CD4-positive, alpha-beta T cell treated with Interleukin-17A for 1 hour (primary cell): ENCODE measurements at places on chromosomes 1 and 21.

GRCh38 chr1:5617179-5617520 is 375.1 kb downstream of the NPHP4 start:
- DNase-seq: no peak

DNA sequence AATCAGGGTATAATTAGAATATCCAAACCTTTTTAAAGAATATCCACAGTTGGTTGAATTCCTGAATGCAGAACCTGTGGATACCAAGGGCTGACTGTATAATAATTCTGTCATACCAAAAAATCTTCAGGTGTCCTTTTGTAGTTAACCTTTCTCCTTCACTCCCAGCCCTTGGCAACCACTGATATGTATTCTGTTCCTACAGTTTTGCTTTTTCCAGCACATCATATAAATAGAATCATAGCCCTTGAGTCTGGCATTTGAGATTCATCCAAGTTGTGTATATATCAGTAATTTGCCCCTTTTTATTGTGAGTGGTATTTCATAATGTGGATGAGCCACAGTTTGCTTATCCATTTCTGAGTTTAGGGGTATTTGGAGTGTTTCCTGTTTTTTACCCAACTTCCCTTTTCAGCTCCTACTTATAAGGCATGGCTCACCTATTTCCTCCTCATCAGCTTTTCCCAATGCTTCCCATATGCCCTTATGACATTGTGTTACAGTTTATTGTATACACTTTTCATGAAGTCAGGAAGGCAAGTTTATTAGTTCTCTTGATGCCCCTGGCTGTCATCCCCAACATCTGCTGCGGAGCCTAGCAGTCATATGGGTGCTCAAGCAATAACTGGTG is 35.0 kb upstream of the AGO1 start:
- no peak for DNase-seq

GRCh38 chr1:36008546-36009197 is 75.2 kb upstream of the TEKT2 start:
- no peak for DNase-seq

GRCh38 chr1:112618721-112619517 is at the start of gene ST7L:
ST7L (minus strand) TSS chr1:112619141; CDS start chr1:112619113, 28 bp downstream.
- peak; percentile 67 for DNase-seq

GRCh38 chr1:26788515-26788785 is 700 bp downstream of the PIGV start:
- DNase-seq: no peak

DNA sequence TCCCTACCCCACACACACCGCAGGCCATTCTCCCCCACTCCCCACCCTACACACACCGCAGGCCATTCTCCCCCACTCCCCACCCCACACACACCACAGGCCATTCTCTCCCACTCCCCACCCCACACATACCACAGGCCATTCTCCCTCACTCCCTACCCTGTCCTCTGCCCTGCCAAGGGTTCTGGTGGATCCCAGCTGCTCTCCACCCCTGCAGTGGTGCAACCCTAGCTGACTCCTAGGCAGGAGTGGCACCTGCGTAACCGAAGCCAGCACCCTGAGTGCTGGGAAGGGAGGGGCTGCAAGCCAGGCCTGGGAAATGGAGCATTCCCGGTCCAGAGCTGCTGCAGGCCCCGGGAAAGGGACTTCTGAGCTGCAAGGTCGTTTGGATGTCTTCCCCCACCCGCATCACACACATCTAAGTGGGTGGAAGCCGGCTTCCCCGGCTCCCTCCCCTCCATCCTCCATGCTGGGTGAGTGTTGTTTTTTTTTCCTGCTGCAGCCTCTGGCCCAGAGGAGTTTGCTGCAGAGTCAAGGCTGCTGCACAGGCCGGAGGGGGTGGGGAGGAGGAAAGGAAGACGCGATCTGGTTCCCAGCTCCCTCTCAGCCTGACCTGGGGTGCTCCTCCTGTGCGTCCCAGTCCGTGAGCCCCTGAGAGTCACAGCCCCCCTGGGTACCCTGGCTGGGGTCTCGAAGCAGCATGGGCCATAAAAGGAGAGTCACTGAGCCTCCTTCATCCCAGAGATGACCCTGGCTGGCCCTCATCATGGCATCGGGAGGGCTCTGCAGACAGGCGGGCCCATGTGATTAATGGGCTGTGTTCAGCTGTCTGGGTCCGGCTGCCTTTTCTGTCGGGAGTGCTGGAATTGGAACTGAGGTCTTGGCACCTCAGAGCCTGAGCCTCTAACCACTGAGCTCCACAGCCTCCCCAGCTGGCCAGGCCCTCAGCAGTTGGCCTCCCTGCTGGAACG is 16.1 kb downstream of the H6PD start:
- no peak for DNase-seq

- no peak for DNase-seq
Measured at GRCh38 chr1:54163051-54163450, 10.3 kb upstream of the CDCP2 start.

DNA sequence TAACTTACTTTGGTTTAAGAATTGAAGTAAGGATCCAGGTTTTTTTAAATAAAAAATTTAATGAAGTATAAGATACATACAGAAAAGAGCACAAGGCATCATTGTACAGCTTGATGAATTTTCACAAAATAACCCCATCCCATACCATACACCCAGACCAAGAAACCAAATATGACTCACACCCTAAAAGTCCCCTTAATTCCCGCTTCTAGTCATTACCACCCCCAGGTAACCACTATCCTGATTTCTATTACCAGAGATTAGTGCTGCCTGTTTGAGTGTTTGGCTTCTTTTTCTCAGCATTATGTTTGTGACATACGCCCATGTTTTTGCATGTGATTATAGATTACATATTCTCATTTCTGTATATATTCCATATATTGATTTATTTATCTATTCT is 98.5 kb upstream of the HIVEP3 start:
- no peak for DNase-seq

GRCh38 chr1:181141431-181141910 is 53.0 kb downstream of the IER5 start:
- DNase-seq: peak; percentile 27

GRCh38 chr1:40532844-40533424 is 1.5 kb downstream of the ZNF684 start:
- DNase-seq: peak; percentile 57

- no peak for DNase-seq
Measured at GRCh38 chr1:37634244-37634991, at the start of gene RSPO1. RSPO1 (minus strand) TSS chr1:37634892; CDS start chr1:37629661, 5,231 bp downstream.

- no peak for DNase-seq
Measured at GRCh38 chr1:147798731-147799130, 38.3 kb upstream of the GJA5 start.

- no peak for DNase-seq
Measured at GRCh38 chr1:112540226-112540794, 31.5 kb downstream of the WNT2B start.

DNA sequence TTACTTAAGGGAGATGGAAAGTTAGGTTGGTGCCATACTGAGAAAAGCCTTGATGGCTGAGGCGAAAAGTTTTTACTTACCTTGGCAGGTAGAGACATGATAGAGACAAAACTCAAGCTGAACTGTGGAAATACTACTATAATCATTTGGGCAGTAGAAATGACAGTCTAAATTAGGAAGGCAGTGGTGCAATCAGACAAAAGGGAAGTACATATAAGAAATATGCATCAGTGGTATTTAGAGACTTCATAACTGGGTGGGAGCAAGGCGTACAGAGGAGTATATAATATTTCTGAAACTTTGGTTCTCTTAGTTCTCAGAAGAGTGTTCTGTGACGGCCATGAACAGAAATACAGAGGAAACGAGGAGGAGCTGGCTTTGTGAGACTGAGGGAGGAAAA is 2.4 kb upstream of the CEP350 start:
- no peak for DNase-seq

DNA sequence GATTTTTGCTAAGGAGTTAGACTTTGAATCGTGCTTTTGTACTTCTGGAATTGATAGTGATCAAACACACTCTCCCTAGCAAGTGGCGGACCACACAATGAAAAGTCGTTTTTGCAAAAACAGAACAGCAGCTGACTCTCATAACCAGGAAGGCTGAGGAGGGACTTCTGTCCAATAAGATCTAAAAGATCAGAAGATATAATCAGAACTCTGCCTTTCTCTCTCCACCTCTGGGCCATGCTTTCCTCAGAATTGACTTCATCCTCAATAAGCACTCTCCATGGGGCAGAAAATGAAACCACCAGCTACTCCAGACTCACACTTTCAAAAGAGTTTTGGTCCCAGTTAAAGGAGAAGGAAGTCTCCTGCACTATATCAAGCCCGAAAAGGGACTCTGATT is 55.3 kb upstream of the SAMD13 start:
- no peak for DNase-seq

GRCh38 chr1:1299686-1300351 is 7.9 kb downstream of the ACAP3 start:
- peak; percentile 35 for DNase-seq

DNA sequence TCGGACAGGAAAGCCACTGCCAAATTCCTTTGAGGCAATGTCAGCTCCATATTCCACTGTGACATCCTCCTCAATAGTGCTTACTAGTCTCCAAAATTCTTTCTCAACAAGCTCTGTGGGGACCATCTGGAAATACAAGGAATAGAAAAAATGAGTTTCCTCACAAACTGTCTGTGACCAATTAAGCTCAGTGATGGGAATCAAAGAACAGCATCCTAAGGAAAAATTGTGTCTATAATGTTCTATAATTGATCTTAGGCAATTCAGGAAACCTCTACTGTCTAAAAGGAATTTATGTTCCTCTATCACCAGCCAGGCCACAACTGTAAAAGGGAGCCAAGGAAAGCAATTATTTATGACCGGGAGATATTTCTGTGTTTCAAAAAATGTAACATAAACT is 46.1 kb upstream of the SYT2 start:
- no peak for DNase-seq

DNA sequence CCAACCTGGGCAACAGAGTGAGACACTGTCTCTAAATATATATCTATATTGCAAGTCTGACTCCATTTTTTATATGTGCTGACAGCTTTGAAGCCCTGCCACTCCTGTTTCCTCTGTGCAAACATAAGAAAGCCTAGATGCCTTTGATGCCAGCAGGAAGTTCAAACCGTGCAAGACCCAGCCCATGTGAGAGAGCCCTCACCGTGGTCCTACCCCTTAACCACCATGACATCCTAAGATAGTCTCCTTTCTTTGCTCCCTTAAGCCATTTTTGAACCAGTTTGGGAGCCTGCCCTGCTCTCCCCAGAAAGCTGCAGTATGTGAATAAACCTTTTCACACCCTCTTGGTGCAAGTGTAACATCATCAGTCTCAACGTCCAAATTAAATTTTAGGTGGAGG is 3.7 kb upstream of the DIPK1A start:
- peak; percentile 73 for DNase-seq

DNA sequence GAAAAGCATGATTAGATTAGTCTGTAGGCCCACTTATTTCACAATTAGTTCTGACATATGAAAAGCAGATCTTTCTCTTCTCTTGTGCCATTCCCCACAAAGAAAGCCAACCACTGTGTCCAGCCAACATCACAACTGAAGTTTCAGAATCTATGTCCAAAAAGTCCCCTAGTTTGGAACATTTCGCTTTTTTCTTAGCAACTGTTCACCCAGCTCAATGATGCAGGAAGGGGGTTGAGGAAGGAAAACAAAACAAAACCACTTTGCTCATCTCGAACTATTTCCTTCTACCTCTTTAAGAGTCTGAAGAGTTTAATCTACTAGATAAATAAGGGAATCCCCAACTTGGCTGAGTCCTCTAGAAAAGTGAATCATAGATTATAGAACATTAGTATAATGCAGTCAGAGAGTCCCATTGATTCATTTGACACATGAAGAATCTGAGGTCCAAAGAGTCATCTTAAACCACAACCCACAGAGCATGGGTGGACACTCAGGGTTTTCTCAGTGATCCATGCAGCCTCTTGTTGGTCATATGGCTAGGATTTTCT is 159.3 kb upstream of the SGIP1 start:
- peak; percentile 70 for DNase-seq

DNA sequence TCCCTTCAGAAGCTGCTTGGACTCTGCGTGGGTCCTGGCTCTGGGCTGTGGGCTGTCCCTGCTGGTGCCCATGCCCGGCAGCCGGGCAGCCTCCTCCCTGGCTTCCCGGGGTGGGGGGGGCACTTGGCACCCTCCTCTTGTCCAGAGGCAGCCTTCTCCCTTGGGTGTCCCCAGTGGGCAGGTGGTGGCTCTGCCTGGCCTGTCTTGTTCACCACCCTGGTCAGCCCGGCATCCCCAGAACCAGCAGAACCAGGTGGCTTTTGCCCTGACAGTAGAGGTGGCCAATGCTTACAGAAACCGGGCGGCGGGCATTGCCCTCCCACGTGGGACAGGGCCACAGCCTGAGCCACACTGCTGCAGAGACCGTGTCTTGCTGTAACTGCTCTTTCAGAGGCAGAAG is 38.0 kb downstream of the CFAP74 start:
- no peak for DNase-seq
